ENCODE measurements at places on chromosomes 6 and 20.
A peak's percentile ranks its signal among the peaks of the same experiment; 100 is the strongest.

DNA sequence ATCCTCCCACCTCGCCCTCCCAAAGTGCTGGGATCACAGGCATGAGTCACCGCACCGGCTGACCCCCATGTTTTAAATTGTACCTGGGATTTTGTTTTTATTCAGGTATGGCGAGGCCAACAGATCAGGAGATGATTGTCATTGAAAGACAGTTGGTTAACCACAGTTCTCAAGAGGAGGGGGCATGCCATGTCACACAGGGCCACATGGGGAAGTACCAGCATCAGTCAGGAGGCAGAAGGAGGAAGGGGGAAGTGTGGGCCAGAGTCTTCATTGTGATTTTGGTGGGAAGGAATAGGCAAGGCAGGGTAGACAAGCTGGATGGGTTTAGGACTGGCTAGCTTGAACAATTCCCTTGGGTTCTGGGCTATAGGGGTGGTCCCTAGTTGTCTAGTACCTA lies 9.9 kb upstream of the MMP9 start:
- no peak for DNase-seq

GRCh38 chr20:49045440-49046086 lies 549 bp upstream of the CSE1L start:
- DNase-seq, result no peak

- DNase-seq, result no peak
Measured at GRCh38 chr6:4692664-4693063, 83.5 kb upstream of the CDYL start.

- DNase-seq, result peak; percentile 76
Measured at GRCh38 chr6:111591901-111592461, 13.7 kb downstream of the TRAF3IP2 start.

DNA sequence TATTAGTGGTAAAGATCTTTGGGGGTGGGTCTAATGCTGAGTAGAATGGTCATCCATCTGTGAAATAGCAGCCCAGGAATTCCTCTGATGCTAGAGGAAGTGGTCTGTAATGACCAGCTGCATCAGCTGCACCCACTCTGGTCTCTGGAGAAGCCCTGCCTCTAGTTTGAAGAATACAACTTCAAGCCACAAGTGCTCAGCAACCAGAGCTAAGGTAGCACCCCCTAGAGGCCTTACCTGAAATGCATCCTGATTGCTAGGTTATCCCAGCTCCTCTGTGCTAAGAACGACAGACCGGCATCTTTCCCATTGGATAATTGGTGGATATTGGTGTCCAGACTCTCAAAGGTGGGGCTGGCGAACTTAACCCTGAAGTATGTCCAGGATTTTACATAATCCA lies 58.2 kb downstream of the DNAH8 start:
- no peak for DNase-seq

- no peak for DNase-seq
Measured at GRCh38 chr6:108874470-108875160, 26.4 kb downstream of the ARMC2 start.

GRCh38 chr20:62010551-62011402 lies 54.9 kb downstream of the TAF4 start:
- no peak for DNase-seq

DNA sequence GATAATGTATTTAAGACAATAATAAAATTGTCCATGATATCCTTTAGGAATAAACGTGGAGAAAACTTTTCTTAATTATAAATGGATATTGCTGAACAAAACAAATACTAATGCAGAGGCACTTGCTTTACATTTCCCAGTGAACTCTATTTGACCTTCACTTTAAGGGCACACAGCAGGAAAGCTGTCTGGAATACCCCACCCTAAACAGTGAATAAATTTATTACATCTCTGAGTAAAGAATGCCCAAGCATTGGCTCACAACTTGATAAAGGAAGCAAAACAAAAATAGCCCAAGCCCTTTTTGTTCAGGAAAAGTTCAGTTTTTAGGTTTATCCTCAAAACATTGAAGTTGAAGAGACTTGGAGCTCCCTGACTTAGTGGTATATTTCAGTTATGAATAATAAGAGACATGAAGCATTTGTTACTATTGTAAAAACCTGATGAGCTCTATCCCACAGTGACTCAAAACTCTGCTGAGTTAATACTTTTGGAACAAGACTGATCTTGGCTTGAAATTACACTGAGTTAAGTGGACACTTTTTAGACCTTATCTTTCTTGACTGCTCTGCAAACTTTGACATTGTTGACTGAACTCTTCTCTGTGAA lies 353.9 kb downstream of the BCKDHB start:
- no peak for DNase-seq

- DNase-seq, result no peak
Measured at GRCh38 chr20:9363673-9364072, 150.7 kb upstream of the LAMP5 start.

DNA sequence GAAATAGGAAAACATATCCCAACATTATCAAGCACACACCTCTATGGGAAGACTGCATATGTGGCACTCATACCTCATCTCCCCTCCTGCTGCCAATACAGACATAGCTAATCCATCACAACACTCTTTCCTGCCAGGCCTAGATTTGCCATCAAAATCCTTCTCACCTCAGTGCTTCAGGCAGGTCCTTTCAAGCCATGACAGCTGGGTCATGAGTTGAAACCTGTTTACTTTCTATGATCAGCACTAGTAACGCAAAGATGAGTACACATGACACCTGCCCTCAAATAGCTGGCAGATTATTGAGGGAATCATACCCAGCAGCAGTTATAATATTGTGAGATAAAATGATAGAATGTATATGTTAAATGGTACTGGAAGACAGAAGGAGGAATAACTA lies 183.1 kb downstream of the AIG1 start:
- no peak for DNase-seq

- no peak for DNase-seq
Measured at GRCh38 chr6:30743099-30744053, 889 bp upstream of the FLOT1 start.

All from keratinocyte (primary cell).